ENCODE measurements at places on chromosomes 12 and 14.

- no peak for DNase-seq
These were observed 442.5 kb downstream of the NRXN3 start for GRCh38 chr14:78612666-78613065.

- DNase-seq = no peak
These were observed 17.7 kb downstream of the DCAF4 start for GRCh38 chr14:72943876-72944430.

GRCh38 chr14:85399186-85399585, 130.8 kb upstream of the FLRT2 start:
- DNase-seq = no peak

DNA sequence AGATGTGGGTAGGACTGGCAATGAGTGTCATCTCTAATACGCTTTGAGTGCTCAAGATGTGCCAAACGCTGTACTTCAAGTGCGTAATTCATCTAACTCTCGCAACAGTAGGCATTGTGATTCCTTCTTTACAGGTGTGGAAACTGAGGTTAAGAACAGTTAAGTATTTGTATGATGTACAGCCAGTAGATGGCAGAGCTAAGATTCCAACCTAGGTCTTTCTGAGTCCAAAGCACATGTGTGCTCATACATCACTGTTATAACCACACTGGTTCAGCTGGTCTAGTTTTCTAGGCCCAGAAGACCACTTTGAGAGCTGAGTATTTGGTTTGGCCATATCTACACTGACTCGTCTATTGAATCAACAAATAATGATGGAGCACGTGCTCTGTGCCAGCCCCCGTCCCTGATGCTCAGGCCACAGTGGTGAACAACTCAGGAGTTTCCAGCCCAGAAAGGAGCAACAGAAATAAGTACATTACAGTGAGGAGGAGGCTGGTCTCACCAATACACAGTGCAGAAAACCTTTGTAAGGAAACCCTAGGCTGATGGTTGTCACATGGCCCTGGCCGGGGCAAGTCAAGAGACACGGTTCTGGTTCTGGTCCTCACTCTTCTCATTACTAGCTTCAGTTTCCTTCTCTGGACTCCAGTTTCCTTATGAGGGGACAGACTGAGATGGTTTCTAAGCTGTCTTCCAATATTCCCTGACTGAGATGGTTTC, 69.3 kb upstream of the SCN8A start:
- DNase-seq = no peak

- no peak for DNase-seq
These were observed 1.5 kb downstream of the CAPRIN2 start for GRCh38 chr12:30753233-30753632.

GRCh38 chr14:49961270-49962222, 68.7 kb downstream of the ARF6 start:
- DNase-seq = no peak

DNA sequence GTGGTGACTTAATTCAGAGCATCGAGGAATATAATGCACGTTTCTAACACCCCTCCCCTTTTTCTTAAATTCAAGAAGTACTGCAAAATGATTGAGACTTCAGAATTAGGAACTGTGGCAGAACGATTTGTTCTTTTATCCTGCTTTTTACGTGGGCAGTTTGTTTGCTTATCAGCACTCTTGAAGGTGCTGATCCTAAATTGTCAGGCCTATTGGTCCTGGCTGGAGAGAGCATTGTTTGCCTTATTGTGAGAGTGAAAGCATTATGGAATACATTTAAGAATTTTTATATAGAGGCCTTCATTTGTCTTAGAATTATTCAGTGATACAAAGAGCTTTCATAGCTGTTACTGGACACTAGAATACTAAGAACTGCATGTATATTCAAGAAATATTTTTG, 59.1 kb downstream of the TMTC2 start:
- no peak for DNase-seq

DNA sequence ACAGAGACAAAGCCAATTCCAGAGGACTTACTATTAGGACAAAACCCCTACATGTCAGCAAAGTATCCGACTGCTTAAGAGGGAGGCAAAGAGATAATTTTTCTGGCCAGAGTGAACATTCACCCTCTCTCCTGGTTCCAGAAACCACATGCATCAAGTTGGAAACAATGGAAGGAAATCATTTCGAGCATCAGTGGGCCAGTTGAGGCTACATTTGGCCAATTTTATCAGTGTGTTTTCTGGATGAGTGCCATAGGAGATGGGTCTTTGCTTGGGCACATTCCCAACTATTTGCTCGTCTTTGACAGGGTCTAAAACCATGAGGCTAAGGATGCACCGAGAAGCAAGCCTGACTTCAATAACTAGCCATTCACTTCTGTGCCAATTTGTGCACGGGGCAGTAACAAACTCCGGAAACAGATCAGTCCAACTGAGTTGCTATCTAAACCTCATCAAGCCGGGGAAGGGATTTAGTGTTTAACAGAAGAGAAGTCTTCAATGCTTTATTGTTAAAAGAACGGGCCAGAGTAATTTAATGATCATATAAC, 17.4 kb downstream of the EGLN3 start:
- DNase-seq = no peak

- no peak for DNase-seq
These were observed 13.9 kb downstream of the COPZ1 start for GRCh38 chr12:54338698-54339296.

GRCh38 chr12:3913278-3913677, 40.1 kb upstream of the PARP11 start:
- no peak for DNase-seq

GRCh38 chr12:27619308-27619707, 76.9 kb upstream of the REP15 start:
- DNase-seq = no peak

DNA sequence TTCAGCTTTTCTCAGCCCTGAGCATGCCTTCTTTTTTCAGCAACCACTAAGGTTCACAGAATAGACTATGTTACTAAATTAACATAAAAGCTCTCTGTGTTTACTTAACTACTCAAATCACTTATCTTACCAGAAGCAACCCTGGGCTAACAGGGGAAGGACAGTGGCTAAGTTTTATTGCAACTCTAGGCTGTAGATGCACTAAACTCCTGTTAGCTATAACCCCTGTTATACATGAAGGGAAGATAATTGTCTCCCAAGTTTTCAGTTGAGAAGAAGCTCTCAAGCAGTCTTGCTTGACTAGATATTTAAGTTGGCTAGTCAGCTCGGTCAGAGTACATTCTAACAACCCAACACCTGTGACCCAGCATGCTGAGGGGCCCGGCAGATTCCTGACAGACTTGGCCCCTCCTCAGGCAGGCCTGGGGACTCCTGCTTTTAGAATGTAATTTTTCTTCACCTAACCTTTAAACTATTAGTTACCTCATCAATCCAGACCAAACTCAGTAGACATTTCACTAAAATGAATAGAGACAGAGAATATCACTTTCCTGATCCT, 464.5 kb downstream of the EGLN3 start:
- DNase-seq = no peak

DNA sequence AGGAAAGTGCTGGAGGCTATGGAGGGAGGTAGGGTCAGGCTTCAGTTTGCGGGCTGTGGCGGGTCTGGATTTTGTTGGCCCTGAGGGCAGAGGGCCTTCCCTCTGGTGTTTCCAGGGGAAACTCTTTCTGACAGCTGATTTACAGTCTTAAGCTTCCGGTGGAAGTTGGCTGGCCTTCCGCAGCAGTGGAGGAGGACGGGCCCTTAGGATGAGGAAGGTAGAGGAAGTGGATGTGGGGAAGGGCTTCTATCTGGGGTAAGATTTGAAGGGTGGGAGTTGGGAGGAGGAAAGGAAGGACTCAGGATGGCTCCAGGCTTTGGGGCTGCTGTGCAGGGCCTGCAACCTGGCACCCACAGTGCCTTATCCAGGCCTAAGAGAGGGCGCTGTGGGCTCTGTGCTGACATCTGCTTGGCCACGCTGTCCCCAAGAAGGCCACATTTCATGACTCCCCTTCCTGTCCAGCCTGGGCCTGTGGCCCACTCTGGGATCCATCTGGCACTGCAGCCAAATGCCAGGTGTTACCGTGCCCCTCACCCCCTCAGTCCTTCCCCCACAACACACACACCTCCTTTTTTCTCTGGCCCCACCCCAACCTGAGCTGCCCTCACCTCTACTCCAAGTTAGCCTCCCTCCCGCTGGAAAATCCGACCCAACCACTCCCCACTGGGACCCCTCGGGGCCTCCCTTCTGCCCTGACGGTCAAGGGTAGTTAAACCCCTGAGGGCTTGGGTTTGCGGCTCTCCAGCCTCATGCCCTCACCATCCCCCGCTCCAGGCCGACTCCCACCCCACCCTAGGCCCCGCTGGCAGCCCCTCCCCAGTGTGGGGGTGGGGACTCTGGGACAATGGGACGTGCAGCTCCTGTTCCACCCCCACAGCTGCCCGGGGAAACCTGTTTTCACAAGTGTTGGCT, 7.7 kb upstream of the PPP1R13B start:
- DNase-seq = no peak

DNA sequence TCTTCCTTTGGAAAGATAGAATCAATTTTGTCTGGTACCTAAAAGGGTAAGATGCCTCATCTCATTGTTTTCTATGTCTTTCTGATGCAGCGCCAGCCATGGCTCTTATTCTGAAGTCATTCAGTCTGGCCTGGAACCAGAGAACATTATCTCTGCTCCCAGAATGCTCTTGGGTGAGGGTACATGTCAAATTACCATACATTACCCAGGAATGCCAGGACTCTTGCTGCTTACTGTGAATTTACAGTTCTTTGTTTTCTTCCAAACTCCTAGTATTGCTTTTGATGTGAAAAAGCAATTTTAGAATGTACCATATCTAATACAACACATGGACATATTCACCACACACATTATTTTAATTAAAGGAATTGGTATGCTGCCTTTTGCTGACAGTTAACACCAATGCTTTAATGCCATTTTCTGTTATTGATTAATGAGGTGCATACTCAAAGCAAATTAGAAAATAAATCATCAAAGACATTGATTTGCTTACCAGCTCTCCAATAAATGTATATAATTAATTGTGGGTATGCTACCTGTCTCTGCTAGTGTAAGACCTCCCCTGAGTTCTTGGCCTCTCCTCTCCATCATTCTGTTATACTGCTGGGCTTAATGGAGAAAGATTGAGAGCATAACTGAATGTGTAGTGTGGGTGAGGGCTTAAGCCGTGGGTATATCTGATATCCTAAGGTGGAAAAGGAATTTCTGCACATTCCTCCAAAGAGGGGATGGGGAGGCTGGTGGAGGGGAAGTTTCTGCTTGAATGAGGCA, 337.7 kb downstream of the C12orf75 start:
- DNase-seq = no peak

- peak; percentile 10 for DNase-seq
These were observed 1.2 kb downstream of the PPP1R12A start for GRCh38 chr12:79933532-79934264.

- no peak for DNase-seq
These were observed 27.7 kb downstream of the ARHGAP5 start for GRCh38 chr14:32104803-32105202.

DNA sequence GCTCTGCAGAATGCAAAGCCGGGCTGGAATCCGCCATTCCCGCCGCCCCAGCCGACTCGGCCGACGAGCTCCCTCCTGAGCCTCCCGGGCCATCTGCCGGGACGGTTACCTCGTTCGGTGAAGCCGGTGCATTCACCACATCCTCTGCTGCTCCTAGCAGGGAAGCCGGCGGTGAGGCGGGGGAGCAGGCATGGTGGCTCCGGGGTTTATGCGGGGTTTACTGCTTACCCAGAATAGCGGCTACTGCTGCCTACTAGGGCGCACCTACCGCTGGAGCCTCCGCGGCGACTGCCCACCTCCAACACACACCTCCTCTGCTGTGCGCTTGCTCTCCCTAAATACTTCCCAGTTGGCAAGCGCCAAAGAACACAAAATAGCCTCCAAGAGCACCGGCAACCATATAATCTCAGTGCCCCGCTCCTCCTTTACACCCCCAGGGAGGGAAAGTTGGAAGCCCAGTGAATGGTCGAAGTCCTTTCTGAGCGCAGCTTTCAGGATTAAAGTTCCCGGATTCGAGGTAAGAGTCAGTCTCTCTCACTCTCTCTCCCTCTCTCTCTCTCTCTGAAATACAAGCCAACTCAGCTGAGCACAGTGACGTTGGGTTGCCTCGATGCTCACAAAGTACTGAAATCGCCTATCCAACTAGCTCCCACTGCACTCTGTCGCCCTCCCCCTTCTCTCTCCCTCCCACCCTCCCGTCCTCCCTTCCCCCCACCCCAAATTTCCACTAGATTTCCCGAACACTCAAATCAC, at the start of gene TBX5:
TBX5 (minus strand) TSS at position 626 of the 753 bp plus-strand sequence. CDS start 2,246 bp downstream, outside the sequence.
- no peak for DNase-seq

GRCh38 chr14:92453691-92454090, 59.9 kb upstream of the RIN3 start:
- no peak for DNase-seq

All from hypothalamus (tissue), 51 donors.